Cardiac ventricle fibroblast (primary cell): ENCODE measurements at places on chromosomes 2 and 18. TPM values are rescaled to one million over a fixed set of nuclear protein-coding genes. Genes with fewer than 3 reads are reported as not detected.

The DES gene
- 3.2 and 7.0 TPM in 2 replicates for total RNA-seq

The NABP1 gene
- total RNA-seq, result 63.8 and 66.0 TPM in 2 replicates

The AGAP1 gene
- total RNA-seq, result 11.0 and 12.5 TPM in 2 replicates

The SNTG2 gene
- 0.78 TPM in 1 of 2 replicates, not detected in the other for total RNA-seq

The RNF103 gene
- total RNA-seq, result 22.5 and 24.0 TPM in 2 replicates

The TSPYL6 gene
- not detected in 2 replicates for total RNA-seq

The SCN2A gene
- total RNA-seq, result 0.10 and 0.12 TPM in 2 replicates

The RGPD4 gene
- not detected in 2 replicates for total RNA-seq

The IL1RL2 gene
- 3.5 and 5.5 TPM in 2 replicates for total RNA-seq

The ACVR1C gene
- 0.06 and 0.10 TPM in 2 replicates for total RNA-seq

The ABCG8 gene
- total RNA-seq, result not detected in 2 replicates

The ASTL gene
- not detected in 2 replicates for total RNA-seq

The EIF2AK3 gene
- total RNA-seq, result 19.3 and 21.0 TPM in 2 replicates

The SP3 gene
- 72.7 and 81.9 TPM in 2 replicates for total RNA-seq

The GALNT14 gene
- total RNA-seq, result 0.31 TPM in 1 of 2 replicates, not detected in the other

The HTR2B gene
- 4.1 and 4.3 TPM in 2 replicates for total RNA-seq

The TWIST2 gene
- total RNA-seq, result 94.5 and 105 TPM in 2 replicates

The CCDC150 gene
- total RNA-seq, result 0.12 TPM in 1 of 2 replicates, not detected in the other

The COLEC11 gene
- total RNA-seq, result 8.2 and 13.2 TPM in 2 replicates

The SERPINB3 gene
- total RNA-seq, result not detected in 2 replicates

The AKAIN1 gene
- total RNA-seq, result not detected in 2 replicates

The TTN gene
- total RNA-seq, result 0.05 and 0.06 TPM in 2 replicates

The RNF152 gene
- 2.3 and 4.3 TPM in 2 replicates for total RNA-seq

The CLEC4F gene
- not detected in 2 replicates for total RNA-seq

The APCDD1 gene
- 27.2 and 63.5 TPM in 2 replicates for total RNA-seq

The PRADC1 gene
- total RNA-seq, result 23.9 and 28.3 TPM in 2 replicates

The ASXL3 gene
- total RNA-seq, result 0.12 TPM in 1 of 2 replicates, not detected in the other

The CPLX4 gene
- not detected in 2 replicates for total RNA-seq

The LIMS1 gene
- 71.3 and 81.6 TPM in 2 replicates for total RNA-seq

The CREG2 gene
- total RNA-seq, result 0.59 and 1.1 TPM in 2 replicates

The ELOA2 gene
- not detected in 2 replicates for total RNA-seq

The MC2R gene
- not detected in 2 replicates for total RNA-seq

The LONRF2 gene
- 0.24 and 0.44 TPM in 2 replicates for total RNA-seq

The GAL3ST2 gene
- total RNA-seq, result not detected in 2 replicates

The DNAH7 gene
- total RNA-seq, result 0.12 and 1.0 TPM in 2 replicates

The PIGN gene
- 26.2 and 27.3 TPM in 2 replicates for total RNA-seq

The ZSWIM2 gene
- total RNA-seq, result not detected in 2 replicates

The ALKAL2 gene
- not detected in 2 replicates for total RNA-seq

The SNX17 gene
- total RNA-seq, result 87.7 and 96.2 TPM in 2 replicates

The MAPK4 gene
- 0.10 TPM in 1 of 2 replicates, not detected in the other for total RNA-seq

The C1QL2 gene
- total RNA-seq, result not detected in 2 replicates

The ICA1L gene
- 5.1 and 5.2 TPM in 2 replicates for total RNA-seq

The NEB gene
- 0.12 and 0.39 TPM in 2 replicates for total RNA-seq

The HAAO gene
- total RNA-seq, result 0.64 TPM in 1 of 2 replicates, not detected in the other

The GKN1 gene
- total RNA-seq, result not detected in 2 replicates

The FLACC1 gene
- 1.0 and 2.0 TPM in 2 replicates for total RNA-seq

The SRD5A2 gene
- total RNA-seq, result not detected in 2 replicates

The MSTN gene
- 0.20 TPM in 1 of 2 replicates, not detected in the other for total RNA-seq

The TRIB2 gene
- total RNA-seq, result 49.5 and 85.8 TPM in 2 replicates

The MYO3B gene
- not detected in 2 replicates for total RNA-seq
